Fibroblast of villous mesenchyme (primary cell): ENCODE measurements at places on chromosomes 2 and 18. TPM values are rescaled to one million over a fixed set of nuclear protein-coding genes. Genes with fewer than 3 reads are reported as not detected.

- DNase-seq: no peak
These were observed 66.2 kb upstream of the MCFD2 start for GRCh38 chr2:46981662-46982350.

DNA sequence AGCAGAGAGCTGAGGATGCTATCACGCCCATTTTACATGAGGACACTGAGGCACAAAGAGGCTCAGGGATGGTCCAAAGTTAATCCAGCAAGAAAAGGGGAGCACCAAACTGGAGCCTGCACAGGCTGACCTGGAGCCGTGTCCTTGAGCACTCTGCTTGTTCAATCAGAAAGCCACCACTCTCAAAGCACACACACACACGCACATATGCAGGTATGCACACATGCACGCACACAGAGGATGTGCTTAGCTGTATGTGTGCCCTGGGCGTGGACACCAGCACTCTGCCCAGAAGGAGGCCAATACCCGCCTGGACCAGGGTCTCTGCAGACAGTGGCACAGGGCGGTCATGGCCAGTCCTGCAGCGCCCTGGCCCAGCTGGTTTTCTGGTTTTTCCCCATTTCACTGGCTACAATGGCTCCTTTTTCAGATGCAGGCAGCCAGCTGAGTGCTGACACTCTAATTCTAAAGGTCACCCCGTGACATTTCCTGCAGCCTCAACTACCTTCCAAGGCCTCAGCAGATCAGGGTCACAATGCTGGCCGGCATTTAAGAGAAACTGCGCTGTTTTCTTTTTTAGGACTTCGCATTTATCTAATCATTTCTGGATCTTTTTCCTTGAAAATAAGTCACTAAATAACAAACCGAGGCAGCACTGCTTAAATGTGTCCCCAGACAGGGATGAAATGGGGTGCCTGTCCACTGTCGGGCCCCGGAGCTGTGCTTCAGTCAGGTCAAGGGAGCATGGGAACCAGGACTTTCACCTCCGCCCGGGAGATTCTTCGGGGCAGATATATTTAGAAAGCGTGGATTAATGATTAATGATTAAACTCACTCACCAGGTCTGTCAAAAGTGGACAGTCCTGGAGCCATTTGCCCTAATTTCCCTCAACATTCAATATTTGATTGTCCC lies 104.5 kb downstream of the HDAC4 start:
- DNase-seq: no peak

The RAPH1 gene
- 13.2 and 19.4 TPM in 2 replicates for total RNA-seq

DNA sequence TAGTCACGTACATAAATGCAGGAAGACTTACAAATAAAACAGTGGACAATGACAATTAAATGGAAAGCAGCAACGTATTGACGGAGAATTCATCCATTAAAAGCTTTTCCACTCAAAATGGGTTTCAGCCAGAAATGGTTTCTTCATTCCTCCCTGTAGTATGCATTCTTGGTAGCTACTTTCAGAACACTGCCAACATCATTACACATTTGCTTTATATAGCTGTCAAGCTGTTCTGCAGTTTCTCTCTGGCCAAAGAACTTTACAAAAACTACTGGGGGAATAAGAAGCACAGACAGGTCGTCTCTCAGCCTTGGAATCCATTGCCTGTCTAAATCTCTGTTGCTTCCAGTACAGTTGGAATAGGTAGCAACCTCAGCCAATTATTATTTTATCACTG lies 84.1 kb upstream of the NCKAP5 start:
- peak; percentile 25 for DNase-seq
